Renal cortical epithelial cell (primary cell): ENCODE measurements at places on chromosomes 2 and 18.

DNA sequence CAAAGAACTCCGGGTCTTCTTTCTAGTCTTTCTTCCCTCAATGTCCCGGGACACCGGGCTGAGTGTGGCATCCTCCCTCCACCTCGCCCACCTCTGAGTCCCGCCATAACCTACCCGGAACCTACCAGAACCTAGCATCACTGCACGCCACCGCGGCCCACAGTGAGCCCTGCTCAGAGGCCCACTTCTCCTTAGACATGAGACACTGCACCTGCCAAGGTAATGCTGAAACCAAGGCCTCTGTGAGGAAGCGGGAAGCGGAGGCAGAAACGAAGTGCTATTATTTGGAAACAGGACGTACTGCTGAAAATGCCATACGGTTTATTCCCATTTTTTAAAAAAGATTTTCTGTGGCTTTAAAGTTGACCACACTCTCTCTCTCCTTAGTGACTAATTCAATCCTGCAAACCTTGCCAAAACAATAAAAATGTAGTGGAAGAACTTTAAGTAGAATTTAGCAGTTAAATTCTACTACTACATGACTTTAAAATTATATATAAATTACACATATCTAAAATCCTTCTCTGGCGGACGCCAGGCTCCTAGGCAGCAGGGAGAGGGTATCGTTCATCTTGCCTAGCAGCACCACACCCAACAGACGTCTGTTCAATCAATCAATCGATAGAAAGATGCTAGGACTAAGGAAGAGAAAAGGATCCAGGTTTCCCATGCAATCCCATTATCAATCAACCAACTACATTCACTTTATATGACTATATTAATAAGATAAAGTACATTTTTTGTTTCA, 82.0 kb downstream of the ZNF516 start:
- DNase-seq: no peak

- peak; percentile 43 for DNase-seq
Measured at GRCh38 chr2:209638346-209638745, 133.3 kb upstream of the UNC80 start.

DNA sequence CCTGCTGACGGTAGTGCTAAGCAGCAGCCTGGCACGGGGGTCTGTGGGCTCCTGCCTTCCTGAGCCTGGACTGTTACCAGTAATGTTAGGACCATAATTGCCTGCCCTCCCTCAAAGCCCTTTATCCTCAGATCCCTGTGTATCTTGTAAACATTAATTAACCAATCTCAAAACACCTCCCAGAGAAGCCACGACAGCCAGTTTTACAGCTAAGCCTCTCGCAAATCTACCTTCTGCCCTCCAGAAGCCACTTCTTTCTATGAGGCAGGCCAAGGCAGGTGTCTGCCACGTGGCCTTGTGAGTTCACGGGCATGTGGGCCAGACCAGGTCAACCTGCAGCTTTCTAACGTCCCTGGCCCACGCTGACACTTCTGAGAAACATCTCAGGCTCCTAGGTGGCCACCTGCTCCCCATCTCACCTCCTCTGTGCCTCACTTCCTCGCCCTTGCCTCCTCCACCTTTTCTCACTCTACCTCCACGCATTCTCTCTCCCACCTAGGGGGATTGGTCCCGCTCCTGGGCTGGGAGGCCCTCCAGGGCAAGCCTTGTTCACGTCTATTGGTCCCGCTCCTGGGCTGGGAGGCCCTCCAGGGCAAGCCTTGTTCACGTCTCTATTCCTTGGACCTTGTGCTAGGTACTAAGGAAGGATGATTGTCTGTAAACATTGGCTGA, 64.3 kb downstream of the EDAR start:
- DNase-seq: no peak

DNA sequence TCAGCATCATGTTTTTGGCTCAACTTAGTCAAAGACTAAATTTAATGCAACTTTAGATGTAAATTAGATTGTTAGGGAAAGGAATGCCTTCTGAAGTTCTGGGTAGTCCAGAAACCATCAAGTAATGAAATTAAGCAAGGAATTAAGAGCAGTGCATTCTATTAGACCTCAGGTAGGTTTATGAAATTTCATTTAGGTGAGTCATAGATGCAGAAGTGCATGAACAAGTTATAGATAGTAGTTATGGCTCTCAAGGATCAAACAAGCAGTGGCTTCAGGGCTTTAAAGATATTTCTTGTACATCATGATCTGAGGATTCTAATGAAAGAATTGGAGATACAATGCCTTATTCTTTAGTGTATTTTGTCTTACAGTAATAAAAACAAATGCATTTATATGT, 25.4 kb upstream of the SPOPL start:
- DNase-seq: no peak

GRCh38 chr2:39013871-39014270, 107.0 kb downstream of the SOS1 start:
- DNase-seq: no peak

- DNase-seq: no peak
Measured at GRCh38 chr2:22690096-22690495, 694.9 kb upstream of the KLHL29 start.

DNA sequence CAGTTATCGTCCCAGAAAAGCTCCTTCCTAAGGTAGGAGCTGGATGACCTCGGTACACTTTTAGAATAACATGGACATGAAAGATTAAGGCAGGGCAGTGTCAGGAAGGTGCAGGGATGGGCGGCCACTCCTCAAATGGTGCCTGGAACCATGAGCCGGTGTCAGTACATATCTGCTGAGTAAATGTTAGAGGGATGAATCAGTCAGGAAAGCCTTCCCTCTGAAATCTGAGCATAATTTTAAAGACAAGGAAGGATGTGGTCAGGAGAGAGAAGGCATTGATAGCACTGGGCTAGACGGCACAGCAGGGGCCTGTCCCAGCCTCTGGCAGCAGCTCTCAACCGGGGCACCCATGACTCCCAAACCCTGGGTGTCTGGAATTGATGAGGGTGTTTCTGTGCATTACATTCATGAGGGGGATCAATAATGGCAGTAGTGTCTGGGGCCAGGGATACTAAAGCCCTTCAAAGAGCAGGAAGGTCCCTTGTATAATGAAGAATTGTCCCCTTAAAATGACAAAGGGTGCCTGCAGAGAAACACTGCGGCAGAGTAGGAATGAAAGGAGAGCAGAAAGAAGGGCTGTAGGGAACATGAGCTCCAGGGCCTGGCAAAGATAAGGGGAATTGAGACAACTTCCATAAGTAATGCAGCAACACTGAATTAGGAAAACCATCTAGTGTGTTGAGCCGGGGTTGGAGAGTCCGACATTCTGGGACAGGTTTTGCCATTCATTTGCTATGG, 162.3 kb upstream of the REV1 start:
- no peak for DNase-seq

DNA sequence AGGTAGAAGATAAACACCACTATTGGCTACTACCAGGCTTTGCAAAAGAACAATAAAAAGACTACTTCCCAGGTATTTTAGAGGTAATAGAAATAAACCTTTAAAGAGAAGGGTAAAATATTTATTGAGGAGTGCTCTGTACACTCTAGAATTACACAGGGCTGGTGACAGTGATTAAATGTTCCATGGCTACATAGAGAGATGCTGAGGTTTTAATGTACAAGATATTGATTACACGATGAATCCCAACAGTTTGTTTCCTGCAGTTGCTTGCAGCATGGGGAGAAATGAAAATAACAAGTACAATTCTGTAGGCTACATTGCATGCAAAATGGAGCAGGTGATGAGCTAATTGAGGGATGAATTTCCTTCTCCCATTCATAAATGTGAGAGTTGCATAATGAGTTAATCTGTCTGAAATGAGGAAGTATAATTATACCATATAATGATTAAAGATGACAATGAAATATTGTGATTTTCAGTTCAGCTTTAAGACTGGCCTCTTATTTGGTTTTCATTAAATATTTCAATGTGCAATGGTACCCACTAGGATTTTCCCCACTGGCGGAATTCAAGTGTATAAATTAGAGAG, 266.1 kb downstream of the SOCS6 start:
- no peak for DNase-seq

- peak; percentile 99 for DNase-seq
Measured at GRCh38 chr2:237227592-237228280, 142.0 kb downstream of the COPS8 start.

DNA sequence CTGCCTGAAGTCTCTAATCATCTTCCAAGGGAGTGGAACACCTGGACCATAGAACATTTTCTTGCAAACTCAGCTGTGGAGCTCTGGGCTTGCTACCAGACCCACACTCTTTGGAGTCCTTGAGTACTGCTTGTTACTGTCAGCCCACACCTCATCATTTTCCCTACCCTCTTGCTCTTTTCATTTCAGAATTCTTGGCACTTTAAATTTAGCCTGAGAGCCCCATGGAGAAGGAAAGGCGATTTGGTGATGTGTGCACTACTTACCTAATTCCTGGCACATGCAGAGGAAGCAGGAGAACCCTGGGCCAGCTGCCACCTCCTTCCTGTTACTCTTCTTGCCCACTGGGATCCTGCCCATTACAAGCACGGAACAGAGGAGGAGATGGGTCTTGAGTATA, 31.7 kb downstream of the TMEM178A start:
- DNase-seq: no peak

GRCh38 chr2:66447677-66448076, 12.8 kb downstream of the MEIS1 start:
- DNase-seq: no peak

GRCh38 chr2:9336576-9337314, 86.6 kb downstream of the ITGB1BP1 start:
- DNase-seq: peak; percentile 89

DNA sequence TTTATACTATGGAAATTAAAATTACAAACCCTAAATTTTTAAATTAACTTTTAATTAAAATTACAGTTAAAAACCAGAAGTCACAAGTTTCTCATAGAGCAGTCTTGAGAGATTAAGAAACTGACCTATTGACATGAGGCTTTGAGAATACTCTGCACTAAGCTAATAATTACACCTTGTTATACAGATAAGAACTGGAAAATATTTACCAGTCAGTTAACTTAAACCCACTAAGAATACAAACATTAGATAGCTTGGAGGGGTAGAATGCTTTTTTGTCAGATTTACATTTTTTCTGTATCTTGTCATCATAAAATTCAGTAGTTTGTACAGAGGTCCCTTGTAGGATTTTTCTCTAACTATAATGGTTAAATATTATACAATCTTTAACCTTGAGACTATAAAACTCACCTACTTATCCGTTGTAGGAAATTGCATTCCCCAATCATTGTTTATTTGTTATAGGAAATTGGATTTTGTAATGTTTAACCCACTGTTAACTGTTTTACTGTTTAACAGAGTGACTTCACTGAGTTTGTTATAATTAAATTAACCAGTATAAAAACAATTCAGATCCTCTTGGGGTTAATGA, 219.7 kb upstream of the PKDCC start:
- DNase-seq: peak; percentile 87

GRCh38 chr2:42622943-42623676, 54.7 kb downstream of the MTA3 start:
- DNase-seq: no peak

DNA sequence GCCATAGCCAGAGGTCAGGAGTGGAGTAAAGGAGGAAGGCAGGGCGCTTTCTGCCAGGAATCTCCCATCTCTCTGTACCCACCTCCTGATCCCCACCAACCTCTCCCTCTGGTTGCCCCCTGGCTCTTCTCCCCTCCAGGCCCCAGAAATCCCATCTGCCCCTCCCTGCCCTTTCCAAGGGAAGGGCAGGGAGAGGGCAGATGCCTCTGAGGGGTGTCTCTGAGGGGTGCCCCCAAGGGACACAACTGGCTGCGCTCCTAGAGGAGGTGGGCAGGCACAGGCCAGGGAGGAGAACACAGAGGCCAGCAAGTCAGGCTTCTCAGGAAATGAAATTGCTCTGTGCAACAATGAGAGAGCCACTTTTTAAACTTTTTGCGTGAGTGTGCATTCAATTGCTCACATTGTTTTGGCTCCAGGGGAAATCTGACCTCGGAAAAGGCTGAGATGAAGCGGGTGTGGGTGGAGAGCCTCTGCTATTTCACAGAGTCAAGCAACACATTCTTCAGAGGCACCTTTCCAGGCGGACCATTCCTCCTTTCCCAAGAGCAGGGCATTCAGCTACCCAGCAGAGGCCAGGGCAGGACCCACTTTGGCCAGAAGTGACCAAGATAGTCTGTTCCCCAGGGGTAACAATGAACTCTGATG, 125.5 kb downstream of the SMAD7 start:
- peak; percentile 85 for DNase-seq

DNA sequence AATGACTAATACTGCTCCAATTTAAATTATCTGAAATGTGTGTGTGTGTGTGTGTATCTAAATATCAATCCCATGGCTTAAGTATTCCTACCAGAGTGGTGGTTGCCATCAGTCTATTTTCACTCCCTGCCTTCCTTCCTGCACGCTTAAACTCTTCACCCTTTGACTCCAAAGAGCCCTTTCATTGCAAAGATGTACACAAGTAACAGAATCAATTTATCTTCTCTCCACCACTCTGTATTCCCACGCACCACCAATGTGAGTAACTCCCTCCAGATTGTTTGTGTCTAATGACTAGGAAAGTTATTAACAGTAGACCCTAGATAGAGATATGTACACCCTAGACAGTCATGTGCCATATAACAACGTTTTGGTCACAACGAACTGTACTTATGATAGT, 42.8 kb downstream of the ARL6IP6 start:
- DNase-seq: no peak

DNA sequence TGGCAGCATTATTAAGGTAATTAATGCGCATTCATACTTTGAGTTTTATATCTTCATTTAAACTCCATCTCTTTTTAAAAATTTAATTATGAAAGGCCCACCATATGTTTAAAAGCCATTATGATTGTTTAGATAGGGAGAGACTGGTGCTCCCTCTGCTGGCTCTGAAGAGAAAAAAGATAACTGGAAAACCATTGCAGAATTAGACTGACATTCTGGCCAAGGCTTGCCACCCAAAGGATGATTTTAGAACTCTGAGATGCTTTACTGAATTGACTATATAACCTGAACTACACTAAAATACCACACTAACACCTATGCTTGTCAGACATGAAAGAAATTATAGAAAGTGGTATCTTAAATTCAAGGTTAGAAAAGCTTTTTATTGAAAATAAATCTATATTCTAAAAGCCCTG, 127.6 kb upstream of the SPOPL start:
- peak; percentile 40 for DNase-seq

DNA sequence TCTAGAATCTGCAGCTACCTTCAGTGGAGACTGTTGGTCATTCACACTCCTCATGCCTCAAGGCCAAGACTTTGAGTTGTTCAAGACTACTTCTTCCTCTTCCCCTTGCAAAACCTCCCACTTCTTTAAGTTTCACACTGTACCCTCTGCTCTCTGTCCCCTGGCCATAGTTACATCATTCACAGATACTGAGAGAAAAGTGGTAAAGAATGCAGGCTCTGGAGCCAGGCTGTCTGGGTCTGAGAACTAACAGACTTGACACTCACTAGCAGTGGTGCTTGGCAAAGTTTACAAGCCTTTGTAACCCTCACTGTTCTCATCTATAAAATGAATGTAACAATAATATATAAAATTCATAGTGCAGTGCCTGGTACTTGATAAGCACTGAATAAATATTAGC, 61.8 kb downstream of the CDH20 start:
- no peak for DNase-seq

DNA sequence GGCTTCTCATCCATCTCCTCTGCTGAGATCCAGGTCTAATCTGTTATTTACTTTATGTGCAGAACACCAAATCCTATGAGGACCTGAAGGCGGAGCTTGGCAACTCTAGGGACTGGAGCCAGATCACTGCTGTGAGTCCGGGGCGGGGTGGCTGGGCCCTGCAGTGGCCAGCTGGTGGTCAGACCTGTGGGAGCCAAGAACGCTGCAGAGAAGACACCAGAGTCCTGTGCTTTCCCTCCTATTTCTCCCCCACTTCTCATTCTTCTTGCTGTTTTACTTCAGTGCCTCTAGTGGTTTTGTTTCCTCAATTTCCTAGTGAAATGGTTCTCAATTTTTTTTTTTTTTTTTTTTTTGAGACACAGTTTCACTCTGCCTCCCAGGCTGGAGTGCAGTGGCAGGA, 19.7 kb downstream of the VIL1 start:
- DNase-seq: no peak
